ENCODE measurements at places on chromosomes 11 and 22.

GRCh38 chr11:113881856-113882255, 6.5 kb upstream of the USP28 start:
- DNase-seq = no peak

GRCh38 chr22:23705358-23705757, 14.5 kb downstream of the RGL4 start:
- no peak for DNase-seq

- no peak for DNase-seq
Observed at GRCh38 chr11:27148506-27148905, 107.9 kb downstream of the BBOX1 start.

GRCh38 chr11:116833816-116834534, 3.4 kb downstream of the APOA1 start:
- no peak for DNase-seq

Measured in dermis microvascular lymphatic vessel endothelial cell (primary cell).